ENCODE measurements at places on chromosomes 1 and 21. TPM values are rescaled to one million over a fixed set of nuclear protein-coding genes. Genes with fewer than 3 reads are reported as not detected.

The FAM43B gene
- total RNA-seq = not detected

The GPR52 gene
- 3.4 TPM for total RNA-seq

The TPTE gene
- not detected for total RNA-seq

The ELAVL4 gene
- not detected for total RNA-seq

The SLC45A1 gene
- 1.2 TPM for total RNA-seq

The SYTL1 gene
- 158 TPM for total RNA-seq

The HPCA gene
- total RNA-seq = 0.70 TPM

The ERVH48-1 gene
- total RNA-seq = not detected

The ELOVL1 gene
- total RNA-seq = 45.3 TPM

The NOTCH2 gene
- total RNA-seq = 61.3 TPM

The SLC1A7 gene
- total RNA-seq = not detected

The NTNG1 gene
- total RNA-seq = not detected

The KCNE1 gene
- 0.17 TPM for total RNA-seq

The PLA2G2A gene
- not detected for total RNA-seq

The CD2 gene
- 316 TPM for total RNA-seq

The FNBP1L gene
- total RNA-seq = 2.2 TPM

The C1orf226 gene
- not detected for total RNA-seq

The JAM2 gene
- total RNA-seq = 0.67 TPM

The RIMKLA gene
- total RNA-seq = 0.06 TPM

The TMEM50B gene
- total RNA-seq = 110 TPM

The TMOD4 gene
- 6.4 TPM for total RNA-seq

All from CD4-positive, alpha-beta memory T cell (primary cell).